Right ventricle myocardium inferior (tissue), 1 donor: ENCODE measurements at places on chromosomes 3 and 15. TPM values are rescaled to one million over a fixed set of nuclear protein-coding genes. Genes with fewer than 3 reads are reported as not detected.
A peak's percentile ranks its signal among the peaks of the same experiment; 100 is the strongest.

DNA sequence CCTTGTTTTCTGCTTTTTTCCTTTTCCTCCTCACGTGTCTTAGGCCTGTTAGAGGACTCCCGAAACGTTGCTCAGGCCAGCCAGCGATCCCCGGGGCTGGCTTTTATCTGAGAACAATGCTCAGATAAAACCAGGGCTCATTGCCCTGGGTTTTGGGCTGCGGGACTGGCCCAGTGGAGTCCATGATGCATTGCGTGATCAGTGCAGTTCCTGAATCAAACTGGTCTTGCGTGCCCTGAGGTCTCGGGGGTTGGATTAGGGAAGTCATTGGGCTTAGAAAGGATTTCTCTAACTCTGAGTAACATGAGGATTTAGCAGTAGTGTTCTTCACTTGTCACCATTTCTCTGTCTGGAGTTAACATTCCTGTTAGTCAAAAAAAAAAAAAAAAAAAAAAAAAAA, 66.3 kb downstream of the CCR1 start:
- DNase-seq: peak; percentile 65

The PAQR9 gene
- total RNA-seq: 13.7 TPM

The CIDEC gene
- total RNA-seq: 6.7 TPM

The MESP2 gene
- 0.51 TPM for total RNA-seq

- DNase-seq: no peak
Measured at GRCh38 chr3:125017406-125017805, 38.4 kb downstream of the HEG1 start.

The WDR72 gene
- not detected for total RNA-seq

DNA sequence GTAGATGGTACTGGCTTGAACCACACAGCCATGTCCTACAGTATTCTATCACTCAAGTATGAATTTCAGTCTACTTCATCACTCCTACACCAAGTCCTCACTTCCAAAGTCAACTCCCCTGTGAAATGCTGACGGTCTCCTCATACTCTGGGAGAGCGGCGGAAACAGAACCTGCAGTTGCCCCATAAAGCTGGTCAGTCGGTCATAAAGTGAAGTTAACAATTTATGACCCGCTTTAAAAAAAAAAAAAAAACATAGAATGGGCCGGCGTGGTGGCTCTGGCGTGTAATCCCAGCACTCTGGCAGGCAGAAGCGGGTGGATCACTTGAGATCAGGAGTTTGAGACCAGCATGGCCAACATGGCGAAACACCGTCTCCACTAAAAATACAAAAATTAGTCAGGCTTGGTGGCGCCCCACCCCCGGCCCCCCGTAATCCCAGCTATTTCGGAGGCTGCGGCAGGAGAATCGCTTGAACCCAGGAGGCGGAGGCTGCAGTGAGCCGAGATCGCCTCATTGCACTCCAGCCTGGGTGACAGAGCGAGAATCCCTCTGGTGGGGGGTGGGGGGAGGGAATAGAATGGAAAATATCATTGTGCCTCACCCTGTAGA, 2.1 kb downstream of the TRANK1 start:
- DNase-seq: no peak

The CILP gene
- 15.7 TPM for total RNA-seq

The LYZL4 gene
- total RNA-seq: not detected

GRCh38 chr3:121477589-121477988, 68.2 kb downstream of the POLQ start:
- no peak for DNase-seq

GRCh38 chr15:73812806-73813465, 59.8 kb upstream of the INSYN1 start:
- no peak for DNase-seq

The REC114 gene
- total RNA-seq: 0.60 TPM

- no peak for DNase-seq
Measured at GRCh38 chr3:105067361-105067760, 299.3 kb upstream of the ALCAM start.

- DNase-seq: no peak
Measured at GRCh38 chr15:32104061-32104995, 74.0 kb downstream of the CHRNA7 start.

The CCDC14 gene
- 6.4 TPM for total RNA-seq

DNA sequence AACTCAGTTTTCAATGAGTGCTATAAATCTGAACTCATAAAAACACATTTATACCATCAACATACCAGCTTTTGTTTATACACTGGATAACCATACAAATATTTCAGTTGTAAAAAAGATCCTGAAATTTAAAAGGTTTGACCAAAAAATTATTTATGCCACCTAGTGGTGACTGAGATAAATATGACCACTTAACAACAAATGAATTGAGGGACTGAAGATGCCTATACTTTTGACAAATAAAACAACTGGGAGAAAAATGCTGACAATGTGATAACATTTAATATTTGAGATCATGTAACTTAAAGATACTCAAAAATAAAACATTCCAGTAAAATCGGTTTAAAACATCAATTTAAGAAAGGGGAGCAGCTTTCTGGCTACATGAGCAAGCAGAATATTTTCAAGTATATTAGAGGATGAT, 30.4 kb downstream of the ATG3 start:
- no peak for DNase-seq

The CYP19A1 gene
- total RNA-seq: 0.65 TPM

DNA sequence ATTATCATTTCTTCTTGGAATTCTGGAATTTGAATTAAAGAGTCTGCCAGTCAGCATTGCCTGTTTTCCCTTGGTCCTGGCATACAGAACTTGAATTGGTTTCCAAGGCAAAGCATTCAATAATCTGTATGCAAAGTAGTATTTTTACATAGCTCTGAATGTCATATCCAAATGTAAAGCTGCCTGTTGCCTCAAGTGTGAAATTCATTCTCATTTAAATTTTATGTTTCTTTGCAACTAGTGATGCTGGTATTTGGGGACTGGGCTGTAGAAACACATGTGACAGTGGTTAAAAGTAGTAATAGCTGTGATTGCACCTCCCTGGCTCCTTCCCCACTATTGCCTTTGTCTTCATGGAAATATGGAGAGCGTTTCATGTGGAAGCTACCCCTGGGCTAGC, 743.9 kb upstream of the GOLIM4 start:
- no peak for DNase-seq

DNA sequence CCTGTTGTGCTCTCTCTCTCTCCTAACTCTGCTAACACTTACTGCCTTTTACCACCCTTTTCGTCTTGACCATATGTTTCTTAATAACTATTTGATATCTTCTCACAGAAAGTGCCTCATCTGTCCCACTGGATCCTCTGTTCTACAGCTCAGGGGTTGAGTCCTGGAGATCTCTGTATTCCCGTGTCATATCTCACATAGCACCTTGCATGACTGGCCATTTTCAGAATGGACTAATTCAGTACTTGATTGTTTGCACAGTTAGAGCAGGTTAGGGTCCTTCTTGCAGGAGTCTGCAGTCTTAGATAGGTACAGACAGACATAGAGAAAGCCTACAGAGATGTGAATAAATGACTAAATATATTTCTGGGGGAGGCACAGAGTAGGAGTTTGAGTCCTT, 20.9 kb downstream of the HACD3 start:
- no peak for DNase-seq

DNA sequence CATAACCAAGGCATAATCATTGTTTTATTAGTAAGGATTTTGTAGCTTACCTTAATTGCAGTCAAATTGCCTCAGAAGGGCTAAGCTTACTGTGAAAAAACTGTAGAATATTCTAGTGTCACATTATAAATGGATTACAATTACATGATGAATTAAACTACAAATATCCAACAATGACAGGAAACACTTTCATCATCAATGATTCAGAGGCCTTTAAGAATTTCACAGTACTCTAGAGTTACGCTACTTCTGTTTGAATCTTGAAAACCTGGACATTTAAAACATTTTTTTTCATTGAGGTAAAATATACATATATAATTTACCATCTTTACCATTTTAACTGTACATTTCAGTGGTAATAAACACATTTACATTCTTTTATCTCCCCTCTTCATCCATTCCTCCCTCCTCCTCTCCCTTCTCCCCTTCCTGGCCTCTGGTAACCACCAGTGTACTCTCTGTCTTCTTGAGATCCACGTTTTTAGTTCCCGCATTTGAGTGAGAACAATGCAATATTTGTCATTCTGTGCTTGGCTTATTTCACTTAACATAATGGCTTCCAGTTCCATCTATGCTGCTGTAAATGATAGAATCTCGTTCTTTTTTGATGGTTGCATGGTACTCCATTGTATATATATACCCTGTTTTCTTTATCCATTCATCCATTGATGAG, 54.7 kb downstream of the GJD2 start:
- no peak for DNase-seq

- no peak for DNase-seq
Measured at GRCh38 chr15:41876007-41876406, 17.8 kb downstream of the SPTBN5 start.

- no peak for DNase-seq
Measured at GRCh38 chr3:71429597-71429988, 153.9 kb downstream of the FOXP1 start.

GRCh38 chr15:31782016-31782783, 248.1 kb upstream of the CHRNA7 start:
- no peak for DNase-seq

GRCh38 chr3:104245261-104245660, 1121.4 kb upstream of the ALCAM start:
- DNase-seq: no peak

GRCh38 chr15:100201376-100202280, 140.1 kb downstream of the ADAMTS17 start:
- DNase-seq: no peak

- no peak for DNase-seq
Measured at GRCh38 chr15:48579945-48580671, 65.4 kb downstream of the FBN1 start.

The KLHL40 gene
- not detected for total RNA-seq

The NEK4 gene
- total RNA-seq: 20.4 TPM

DNA sequence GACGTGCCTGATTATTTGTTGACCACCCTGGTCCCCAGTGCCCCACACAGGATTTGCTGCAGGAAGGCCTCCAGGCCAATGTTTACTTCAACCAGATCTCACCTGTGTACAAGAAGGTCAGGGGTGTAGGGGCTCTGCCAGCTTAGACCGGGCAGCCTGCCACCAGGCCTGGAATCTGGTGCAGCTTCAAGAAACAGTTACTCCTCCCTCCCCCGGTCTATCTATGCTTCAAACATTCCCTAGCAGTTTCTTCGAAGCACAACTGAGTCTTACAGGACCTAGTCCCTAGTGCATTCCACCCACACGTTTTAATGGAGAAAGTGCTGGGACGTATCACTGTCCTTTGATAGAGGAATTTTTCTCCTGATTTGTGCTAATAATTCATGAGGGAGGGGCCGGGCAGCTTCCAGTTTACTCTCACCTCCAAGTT, 8.0 kb downstream of the SH3BP5 start:
- DNase-seq: peak; percentile 70

DNA sequence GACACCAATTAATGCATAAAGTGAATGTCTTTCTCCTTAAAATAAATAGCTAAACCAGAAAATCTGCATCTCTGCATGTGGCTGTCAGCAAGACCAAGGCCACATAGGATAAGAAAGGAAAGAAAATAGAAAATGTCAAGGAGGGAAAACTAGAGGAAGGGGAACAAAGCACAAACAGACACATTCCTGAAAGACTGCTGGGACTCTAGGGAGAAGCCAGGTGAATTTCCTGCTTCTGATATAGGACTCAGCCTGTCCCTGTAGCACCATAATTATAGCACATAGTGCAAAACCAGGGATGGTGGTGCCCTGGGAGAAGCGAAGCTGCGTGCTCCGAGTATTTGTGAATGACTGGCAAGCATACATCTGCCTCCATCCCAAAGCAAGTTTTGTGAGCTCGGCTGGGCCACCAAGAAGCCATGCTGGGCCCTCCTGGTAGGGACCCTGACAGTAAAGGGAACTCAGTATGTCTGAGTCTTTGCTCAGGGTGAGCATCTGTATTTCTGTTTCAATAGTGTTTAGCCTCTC, 14.2 kb downstream of the FSTL1 start:
- DNase-seq: no peak

The HOMER2 gene
- 53.7 TPM for total RNA-seq

The ZNF609 gene
- total RNA-seq: 16.9 TPM

DNA sequence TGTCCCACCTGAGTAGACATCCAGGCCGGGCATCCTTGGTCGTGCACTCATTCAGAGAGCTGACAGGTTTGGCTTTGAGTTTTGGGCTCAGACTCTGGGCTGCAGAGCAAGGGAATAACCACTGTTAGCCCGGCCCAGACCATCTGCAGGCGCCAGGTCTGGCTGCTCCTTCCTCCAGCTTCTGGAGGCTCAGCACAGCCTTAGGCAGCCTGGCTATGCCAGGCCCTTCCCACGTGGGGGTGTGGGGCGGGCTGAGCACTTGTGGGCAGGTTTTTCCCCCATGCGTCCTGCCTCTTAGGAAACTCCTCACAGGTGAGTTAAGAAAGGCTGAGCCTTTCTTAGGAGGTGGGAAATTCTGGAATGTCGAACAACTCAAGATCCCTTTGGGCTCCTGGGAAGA, 11.2 kb downstream of the PLA2G4B start:
- no peak for DNase-seq

The MGLL gene
- total RNA-seq: 74.1 TPM
